Right ventricle myocardium superior (tissue), 1 donor: ENCODE measurements at places on chromosomes 5 and 9.

DNA sequence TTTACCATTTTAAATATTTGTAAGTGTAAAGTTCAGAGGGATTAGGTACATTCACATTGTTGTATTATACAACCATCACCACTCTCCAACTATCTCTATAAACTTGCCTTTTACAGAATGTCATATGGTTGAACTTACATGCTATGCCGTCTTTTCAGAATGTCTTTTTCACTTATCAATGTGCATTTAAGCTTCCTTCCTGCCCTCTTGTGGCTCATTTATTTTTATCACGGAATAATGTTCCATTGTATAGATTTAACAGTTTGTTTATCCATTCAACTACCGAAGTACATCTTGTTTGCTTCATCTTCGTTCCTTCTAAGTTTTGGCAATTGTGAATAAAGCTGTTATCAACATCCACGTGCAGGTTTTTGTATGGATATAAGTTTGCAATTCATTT lies 133.3 kb upstream of the C6 start:
- no peak for DNase-seq

GRCh38 chr9:112049811-112050516 lies 125.1 kb downstream of the SUSD1 start:
- no peak for DNase-seq

DNA sequence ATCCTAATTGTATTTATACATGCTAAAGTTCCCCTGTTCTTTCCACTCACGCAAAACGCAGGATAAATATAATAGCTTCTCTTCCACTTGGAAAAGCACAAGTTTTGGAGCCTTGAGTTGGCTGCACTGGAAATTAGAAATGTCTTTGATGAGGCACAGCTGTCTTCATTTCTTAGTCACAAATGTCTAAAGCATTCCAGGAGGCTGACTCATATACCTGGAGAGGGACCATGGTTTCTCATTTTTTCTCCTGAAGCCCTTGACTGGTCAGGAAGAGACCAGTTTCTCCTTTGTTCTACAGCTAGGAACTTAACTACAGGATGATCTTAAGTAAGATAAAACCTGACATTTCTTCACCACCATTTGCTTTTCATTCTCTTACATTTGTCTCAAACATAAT lies 16.2 kb downstream of the MTX3 start:
- DNase-seq: no peak

GRCh38 chr5:179818746-179819295 lies 1.9 kb upstream of the SQSTM1 start:
- peak; percentile 96 for DNase-seq

GRCh38 chr5:5523066-5523505 lies 100.6 kb downstream of the ICE1 start:
- no peak for DNase-seq
